ENCODE measurements at places on chromosomes 16 and 17. TPM values are rescaled to one million over a fixed set of nuclear protein-coding genes. Genes with fewer than 3 reads are reported as not detected.

KRT15 gene
- total RNA-seq: not detected

- no peak for DNase-seq
Observed at GRCh38 chr17:2436316-2436905, 35.6 kb upstream of the MNT start.

GRCh38 chr17:82871776-82872561, 32.1 kb upstream of the ZNF750 start:
- no peak for DNase-seq

- DNase-seq: no peak
Observed at GRCh38 chr17:18107061-18107790, 1.3 kb upstream of the MYO15A start.

DNA sequence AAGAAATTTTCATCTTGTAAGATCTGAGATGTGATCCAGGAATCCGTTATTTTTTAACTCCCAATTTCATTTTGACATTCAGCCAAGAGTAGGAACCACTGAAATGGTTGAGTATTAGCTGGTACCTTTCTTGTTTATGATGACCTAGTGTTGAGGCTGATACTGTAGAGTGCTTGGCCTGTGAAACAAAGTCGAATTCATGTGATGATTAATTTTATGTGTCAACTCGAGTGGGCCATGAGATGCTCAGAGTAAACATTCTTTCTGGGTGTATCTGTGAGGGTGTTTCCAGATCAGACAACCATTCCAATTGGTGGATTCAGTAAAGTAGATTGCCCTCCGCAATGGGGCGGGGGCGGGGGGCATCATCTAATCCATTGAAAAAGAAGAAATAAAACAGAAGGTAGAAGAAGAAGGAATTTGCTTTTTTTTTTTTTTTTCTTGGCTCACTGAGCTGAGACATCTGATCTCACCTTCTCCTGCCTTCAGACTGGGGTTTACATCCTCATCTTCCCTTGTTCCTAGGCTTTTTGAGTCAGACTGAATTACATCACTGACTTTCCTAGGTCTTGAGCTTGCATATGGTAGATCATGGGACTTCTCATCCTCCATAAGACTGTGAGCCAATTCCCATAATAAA, 264.6 kb upstream of the KCNJ16 start:
- no peak for DNase-seq

TMEM100 gene
- total RNA-seq: not detected

DNA sequence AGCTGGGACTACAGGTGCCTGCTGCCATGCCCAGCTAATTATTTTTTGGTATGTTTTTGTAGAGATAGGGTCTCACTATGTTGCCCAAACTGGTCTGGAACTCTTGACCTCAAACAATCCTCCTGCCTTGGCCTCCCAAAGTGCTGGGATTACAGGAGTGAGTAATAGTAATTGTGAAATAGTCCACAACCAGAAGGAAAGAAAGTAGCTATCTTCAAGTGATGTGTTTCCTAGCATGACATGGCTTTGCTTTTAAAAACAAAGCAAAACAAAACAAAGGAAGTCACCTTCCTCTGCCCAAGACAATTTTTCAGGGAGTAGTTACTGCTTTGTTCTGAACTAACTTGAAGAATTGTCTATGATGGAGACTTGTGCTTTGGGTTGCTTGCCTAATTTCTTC, 27.0 kb downstream of the ATP6V0A1 start:
- no peak for DNase-seq

KRT27 gene
- total RNA-seq: not detected

- DNase-seq: no peak
Observed at GRCh38 chr17:81514489-81514738, 1.8 kb upstream of the ACTG1 start.

FBXO39 gene
- not detected for total RNA-seq

ODF4 gene
- total RNA-seq: not detected

Measured in activated T-cell treated with anti-CD3 and anti-CD28 coated beads, Interleukin-2, amount 50 U/mL, for 4 hours (primary cell).